ENCODE measurements at places on chromosomes 3 and 15.

GRCh38 chr3:63228677-63229076, 49.4 kb upstream of the SYNPR start:
- DNase-seq, result peak; percentile 3

DNA sequence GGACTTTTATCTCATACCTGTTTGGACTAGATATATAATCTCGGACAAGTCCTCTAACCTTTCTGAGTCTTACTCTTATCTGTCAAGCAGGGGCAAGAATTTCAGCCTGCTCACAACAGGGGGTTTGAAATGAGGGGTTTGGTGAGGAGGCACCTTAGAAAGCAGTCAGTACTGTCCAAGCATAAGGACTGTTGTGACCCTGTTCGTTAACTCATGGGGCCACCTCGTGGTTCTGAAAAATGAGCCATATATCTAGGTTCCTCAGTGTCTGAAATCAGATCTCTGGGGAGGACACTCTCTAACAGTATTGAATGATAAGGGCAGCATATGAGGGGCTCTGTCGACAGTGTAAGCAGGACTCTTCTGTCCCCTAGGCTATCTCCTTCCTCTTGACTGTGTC, 7.2 kb upstream of the TIMP4 start:
- DNase-seq, result no peak

DNA sequence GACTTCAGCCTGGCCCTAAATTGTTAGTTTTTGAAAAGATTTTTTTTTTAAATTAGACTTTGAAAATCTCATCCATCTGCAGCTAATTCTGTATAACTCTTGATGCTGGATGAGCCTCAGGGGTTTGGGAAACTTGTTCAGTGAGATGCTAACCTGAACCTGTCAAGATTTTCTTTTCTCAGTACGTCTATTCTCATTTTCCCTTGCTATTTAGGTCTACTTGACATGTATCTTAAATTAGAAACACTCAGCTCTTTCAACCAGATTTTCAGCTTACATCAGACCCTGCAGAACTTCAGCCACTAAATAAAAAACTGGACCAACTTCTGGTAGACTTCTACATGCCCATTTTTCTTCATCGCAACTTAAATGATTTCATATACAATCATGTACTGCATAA, 61.4 kb downstream of the MFSD1 start:
- DNase-seq, result no peak

DNA sequence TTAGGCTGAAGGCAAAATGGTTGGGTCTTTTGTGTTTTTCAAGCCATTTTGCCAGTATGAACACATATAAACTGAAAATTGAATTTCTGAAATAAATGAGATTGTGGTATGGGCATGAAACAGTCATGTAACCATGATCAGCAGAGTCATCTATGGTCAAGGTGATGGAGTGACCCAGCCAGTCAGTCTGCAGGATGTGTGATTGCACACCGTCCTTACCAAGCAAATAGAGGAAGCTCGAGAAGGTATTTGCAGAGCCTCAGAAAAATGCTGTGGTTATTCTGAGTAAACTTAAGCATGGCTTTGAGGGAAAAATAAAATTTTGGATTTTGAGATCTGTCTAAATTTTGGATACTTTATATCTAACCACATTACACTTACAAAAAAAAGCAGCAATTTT, 95.9 kb upstream of the RNF7 start:
- no peak for DNase-seq

DNA sequence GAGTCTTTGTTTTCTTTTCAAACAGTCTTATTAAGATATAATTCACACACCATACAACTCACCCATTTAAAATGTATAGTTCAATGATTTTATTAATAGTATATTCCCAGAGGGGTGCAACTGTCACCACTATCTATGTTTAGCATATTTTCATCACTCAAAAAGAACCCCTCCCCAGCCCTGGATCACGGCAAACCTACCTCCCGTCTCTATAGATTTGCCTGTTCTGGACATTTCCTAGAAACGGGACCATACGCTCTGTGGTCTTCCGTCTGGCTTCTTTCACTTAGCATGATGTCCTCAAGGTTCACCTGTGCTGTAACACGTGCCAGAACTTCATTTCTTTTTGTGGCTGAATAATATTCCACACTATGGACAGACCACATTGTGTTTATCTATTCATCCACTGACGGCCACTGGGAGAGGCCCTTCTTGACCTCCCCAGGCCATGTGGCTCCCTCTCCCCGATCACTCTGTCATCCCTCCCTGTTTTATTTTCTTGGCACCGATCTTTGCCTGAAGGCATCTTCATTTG, 56.4 kb downstream of the IQSEC1 start:
- DNase-seq, result no peak
